ENCODE measurements at places on chromosomes 3 and 15. TPM values are rescaled to one million over a fixed set of nuclear protein-coding genes. Genes with fewer than 3 reads are reported as not detected.

PIGZ gene
- total RNA-seq = 4.6 TPM

DNA sequence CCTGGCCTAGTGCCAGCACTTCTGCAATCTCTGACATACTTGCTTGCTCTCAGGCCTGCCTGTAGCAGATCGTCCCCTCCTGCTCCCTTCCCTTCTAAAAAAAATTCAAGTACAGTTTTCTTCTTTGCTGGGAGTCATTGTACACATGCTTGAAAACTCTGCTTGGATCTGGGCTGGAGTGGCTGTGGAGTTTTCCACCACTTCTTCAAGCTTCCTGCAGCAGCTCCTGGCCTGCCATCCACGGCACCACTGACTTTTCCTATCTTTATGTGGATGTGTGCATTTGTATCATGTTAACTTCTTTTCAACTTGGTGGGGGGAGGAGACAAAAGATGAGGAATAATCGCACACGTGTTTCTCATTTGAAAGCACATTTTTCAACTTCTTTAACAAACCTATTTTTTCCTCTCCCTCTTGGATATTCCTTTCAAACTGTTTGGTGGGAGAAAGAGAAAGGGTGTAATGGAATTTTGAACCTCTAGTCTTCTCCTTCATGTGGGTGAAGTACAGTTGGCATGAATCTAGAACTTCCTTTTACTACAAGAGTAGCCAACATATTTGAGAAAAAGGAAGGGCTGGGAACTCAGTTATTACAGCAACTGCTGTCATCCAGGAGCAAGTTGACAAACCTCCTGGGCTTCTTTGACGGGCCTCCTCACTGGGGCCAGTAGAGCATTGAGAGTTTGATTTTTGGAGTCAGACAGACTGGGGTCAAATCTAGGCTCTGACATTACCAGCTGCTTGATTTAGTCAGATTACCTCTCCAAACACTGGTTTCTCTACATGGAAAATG lies 61.2 kb upstream of the LRTM1 start:
- no peaks in the 10 kb centered on the region for H3K27me3 ChIP-seq
- H3K36me3 ChIP-seq = no peaks in the 10 kb centered on the region
- no peak overlapping the region for H3K27ac ChIP-seq
- no peak overlapping the region for H3K4me3 ChIP-seq
- no peak for DNase-seq

DNA sequence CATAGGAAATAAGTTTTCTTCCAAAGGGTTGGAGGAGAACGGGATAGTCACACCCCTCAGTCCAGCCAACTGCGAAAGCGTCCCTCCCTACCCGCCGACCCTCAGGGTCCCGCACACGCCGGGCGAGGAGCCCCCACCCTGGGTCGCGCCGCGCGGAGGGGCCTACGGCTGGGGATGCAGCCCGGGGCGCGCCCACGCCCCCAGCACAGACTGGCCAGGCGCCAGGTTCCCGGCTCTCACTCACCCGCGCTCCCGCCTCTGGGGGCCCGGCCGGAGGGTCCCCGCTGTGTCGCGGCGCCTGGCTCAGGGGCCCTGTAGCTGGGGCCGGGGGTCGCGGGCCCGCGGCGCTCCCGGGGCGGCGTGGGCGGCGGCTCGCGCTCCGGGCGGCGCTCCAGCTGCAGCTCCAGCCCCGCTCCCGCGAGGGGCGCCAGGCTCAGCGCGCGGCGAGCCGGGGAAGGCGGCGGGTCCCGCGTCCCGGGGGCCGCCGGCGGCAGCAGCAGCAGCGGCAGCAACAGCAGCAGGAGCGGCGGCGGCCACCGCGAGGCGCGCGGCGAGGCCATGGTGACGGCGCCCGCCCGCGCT lies 375 bp downstream of the HEG1 start:
- H3K36me3 ChIP-seq = no peaks in the 10 kb centered on the region
- DNase-seq = no peak
- H3K4me3 ChIP-seq = peak overlapping the region; percentile 82
- peaks cover 66% of the 10 kb centered on the region for H3K4me1 ChIP-seq
- H3K27ac ChIP-seq = peak overlapping the region; percentile 88

DNA sequence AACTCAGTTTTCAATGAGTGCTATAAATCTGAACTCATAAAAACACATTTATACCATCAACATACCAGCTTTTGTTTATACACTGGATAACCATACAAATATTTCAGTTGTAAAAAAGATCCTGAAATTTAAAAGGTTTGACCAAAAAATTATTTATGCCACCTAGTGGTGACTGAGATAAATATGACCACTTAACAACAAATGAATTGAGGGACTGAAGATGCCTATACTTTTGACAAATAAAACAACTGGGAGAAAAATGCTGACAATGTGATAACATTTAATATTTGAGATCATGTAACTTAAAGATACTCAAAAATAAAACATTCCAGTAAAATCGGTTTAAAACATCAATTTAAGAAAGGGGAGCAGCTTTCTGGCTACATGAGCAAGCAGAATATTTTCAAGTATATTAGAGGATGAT lies 30.4 kb downstream of the ATG3 start:
- no peaks in the 10 kb centered on the region for H3K27me3 ChIP-seq
- no peak overlapping the region for H3K4me3 ChIP-seq
- no peaks in the 10 kb centered on the region for H3K4me1 ChIP-seq

SPSB4 gene
- 0.80 TPM for total RNA-seq

GRM7 gene
- 0.86 TPM for total RNA-seq
